Parietal lobe (tissue), 2 donors: ENCODE measurements at places on chromosomes 16 and 17. TPM values are rescaled to one million over a fixed set of nuclear protein-coding genes. Genes with fewer than 3 reads are reported as not detected.

COIL gene
- 18.5 TPM for total RNA-seq

HOXB1 gene
- not detected for total RNA-seq

CDH15 gene
- total RNA-seq: not detected

TBC1D26 gene
- total RNA-seq: 4.4 TPM

HNF1B gene
- total RNA-seq: not detected

RHBDL1 gene
- total RNA-seq: 1.6 TPM

NGFR gene
- total RNA-seq: 1.6 TPM

LDHD gene
- total RNA-seq: 1.6 TPM

KRT24 gene
- not detected for total RNA-seq

KRT32 gene
- not detected for total RNA-seq

MYH13 gene
- not detected for total RNA-seq

NPIPA8 gene
- 5.6 TPM for total RNA-seq

PLA2G10 gene
- total RNA-seq: not detected

ZP2 gene
- not detected for total RNA-seq

IL34 gene
- total RNA-seq: 2.8 TPM

PPP1R1B gene
- total RNA-seq: 16.3 TPM

CMTM1 gene
- total RNA-seq: 4.4 TPM

ABAT gene
- total RNA-seq: 119 TPM

NHLRC4 gene
- 0.31 TPM for total RNA-seq

PRSS22 gene
- total RNA-seq: not detected
